ENCODE measurements at places on chromosomes 1 and 21. TPM values are rescaled to one million over a fixed set of nuclear protein-coding genes. Genes with fewer than 3 reads are reported as not detected.

The FMN2 gene
- 115 TPM for total RNA-seq

The B3GALT2 gene
- total RNA-seq = 0.99 TPM

The KCNA2 gene
- not detected for total RNA-seq

The MANEAL gene
- 9.9 TPM for total RNA-seq

The ZBTB8B gene
- not detected for total RNA-seq

The ABCD3 gene
- 42.4 TPM for total RNA-seq

The DNASE2B gene
- not detected for total RNA-seq

The OR6N1 gene
- total RNA-seq = not detected

GRCh38 chr1:11598461-11598860 is 55.8 kb downstream of the FBXO2 start:
- H3K27me3 ChIP-seq = peaks cover 9% of the 10 kb centered on the region
- peak; percentile 21 for DNase-seq
- H3K4me1 ChIP-seq = peaks cover 5% of the 10 kb centered on the region
- no peak overlapping the region for H3K27ac ChIP-seq

GRCh38 chr1:6245086-6245868 is 1.3 kb downstream of the HES3 start:
- DNase-seq = peak; percentile 58
- H3K36me3 ChIP-seq = no peaks in the 10 kb centered on the region
- H3K27ac ChIP-seq = no peak overlapping the region
- H3K4me1 ChIP-seq = peaks cover 8% of the 10 kb centered on the region
- H3K4me3 ChIP-seq = no peak overlapping the region

- DNase-seq = no peak
- peaks cover 28% of the 10 kb centered on the region for H3K36me3 ChIP-seq
- no peaks in the 10 kb centered on the region for H3K27me3 ChIP-seq
- H3K4me3 ChIP-seq = no peak overlapping the region
Observed at GRCh38 chr1:169886931-169887330, 6.8 kb downstream of the SCYL3 start.

DNA sequence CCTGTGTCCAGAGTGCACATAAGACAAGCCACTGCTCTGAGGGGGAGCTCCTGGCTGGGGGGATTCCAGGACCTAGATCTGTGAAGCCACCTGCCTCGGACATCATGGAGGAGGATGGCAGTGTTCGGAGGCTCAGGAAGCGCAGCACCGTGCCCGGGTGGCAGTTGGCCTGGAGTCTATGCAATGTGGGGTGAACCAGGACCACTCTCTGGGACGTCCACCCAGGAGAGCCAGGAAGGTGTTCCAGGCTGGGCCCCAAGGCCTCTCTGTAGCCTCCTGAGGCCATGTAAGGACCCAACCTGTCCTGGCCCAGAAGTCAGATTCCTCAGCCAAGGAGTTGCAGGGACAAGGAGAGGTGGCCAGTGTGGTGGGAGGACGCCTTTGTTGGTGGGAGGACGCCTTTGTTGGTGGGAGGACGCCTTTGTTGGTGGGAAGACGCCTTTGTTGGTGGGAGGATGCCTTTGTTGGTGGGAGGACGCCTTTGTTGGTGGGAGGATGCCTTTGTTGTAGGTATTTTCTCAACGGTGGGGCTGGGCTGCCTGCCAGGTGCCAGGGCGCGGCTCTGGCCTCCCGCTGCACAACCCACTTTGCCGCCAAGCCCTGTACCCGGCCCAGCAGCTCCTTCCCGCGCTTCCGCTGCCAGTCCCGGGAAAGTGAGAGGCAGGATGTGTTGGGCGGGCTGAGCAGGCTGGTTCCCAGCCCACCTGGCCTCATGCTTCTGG is 30.6 kb upstream of the BMP8B start:
- no peak overlapping the region for H3K4me3 ChIP-seq
- H3K27ac ChIP-seq = no peak overlapping the region
- no peak for DNase-seq
- peaks cover 10% of the 10 kb centered on the region for H3K27me3 ChIP-seq

DNA sequence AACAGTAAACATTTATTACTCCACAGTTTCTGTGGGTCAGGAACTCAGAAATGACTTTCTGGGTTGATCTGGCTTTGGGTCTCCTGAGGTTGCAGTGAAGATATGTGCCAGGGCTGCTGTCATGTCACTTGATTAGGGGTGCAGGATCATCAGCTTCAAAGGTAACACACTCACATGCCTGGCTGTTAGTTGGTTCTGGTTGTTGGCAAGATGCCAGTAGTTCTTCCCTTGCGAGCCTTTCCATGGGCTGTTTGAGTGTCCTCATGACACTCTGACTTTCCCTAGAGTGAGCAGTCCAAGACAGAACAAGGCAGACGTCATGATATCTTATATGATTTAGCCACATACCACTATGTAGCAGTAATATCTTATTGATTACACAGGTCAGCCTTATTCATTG is 1.8 kb downstream of the SWT1 start:
- H3K27ac ChIP-seq = no peak overlapping the region
- H3K4me1 ChIP-seq = peaks cover 37% of the 10 kb centered on the region
- no peaks in the 10 kb centered on the region for H3K36me3 ChIP-seq
- peak overlapping the region; percentile 96 for H3K4me3 ChIP-seq
- no peak for DNase-seq

- peaks cover 21% of the 10 kb centered on the region for H3K4me1 ChIP-seq
- no peaks in the 10 kb centered on the region for H3K27me3 ChIP-seq
Observed at GRCh38 chr1:79128722-79129121, 122.2 kb upstream of the ADGRL4 start.

- H3K4me1 ChIP-seq = peaks cover 54% of the 10 kb centered on the region
- no peak overlapping the region for H3K27ac ChIP-seq
- H3K27me3 ChIP-seq = peaks cover 3% of the 10 kb centered on the region
- DNase-seq = no peak
- no peak overlapping the region for H3K4me3 ChIP-seq
Observed at GRCh38 chr1:221166559-221167318, 287.5 kb downstream of the HLX start.

GRCh38 chr21:41830764-41831452 is 48.2 kb downstream of the PRDM15 start:
- H3K36me3 ChIP-seq = peaks cover 4% of the 10 kb centered on the region
- no peaks in the 10 kb centered on the region for H3K4me1 ChIP-seq
- no peak overlapping the region for H3K27ac ChIP-seq
- DNase-seq = no peak

- H3K36me3 ChIP-seq = no peaks in the 10 kb centered on the region
- H3K4me3 ChIP-seq = no peak overlapping the region
- H3K27ac ChIP-seq = no peak overlapping the region
- H3K27me3 ChIP-seq = no peaks in the 10 kb centered on the region
Observed at GRCh38 chr1:16338961-16339360, 13.3 kb downstream of the FBXO42 start.

- no peaks in the 10 kb centered on the region for H3K36me3 ChIP-seq
- no peaks in the 10 kb centered on the region for H3K4me1 ChIP-seq
- H3K27ac ChIP-seq = no peak overlapping the region
- H3K4me3 ChIP-seq = no peak overlapping the region
- DNase-seq = no peak
- H3K27me3 ChIP-seq = peaks cover 4% of the 10 kb centered on the region
Observed at GRCh38 chr1:30358500-30358899, 364.9 kb downstream of the MATN1 start.

DNA sequence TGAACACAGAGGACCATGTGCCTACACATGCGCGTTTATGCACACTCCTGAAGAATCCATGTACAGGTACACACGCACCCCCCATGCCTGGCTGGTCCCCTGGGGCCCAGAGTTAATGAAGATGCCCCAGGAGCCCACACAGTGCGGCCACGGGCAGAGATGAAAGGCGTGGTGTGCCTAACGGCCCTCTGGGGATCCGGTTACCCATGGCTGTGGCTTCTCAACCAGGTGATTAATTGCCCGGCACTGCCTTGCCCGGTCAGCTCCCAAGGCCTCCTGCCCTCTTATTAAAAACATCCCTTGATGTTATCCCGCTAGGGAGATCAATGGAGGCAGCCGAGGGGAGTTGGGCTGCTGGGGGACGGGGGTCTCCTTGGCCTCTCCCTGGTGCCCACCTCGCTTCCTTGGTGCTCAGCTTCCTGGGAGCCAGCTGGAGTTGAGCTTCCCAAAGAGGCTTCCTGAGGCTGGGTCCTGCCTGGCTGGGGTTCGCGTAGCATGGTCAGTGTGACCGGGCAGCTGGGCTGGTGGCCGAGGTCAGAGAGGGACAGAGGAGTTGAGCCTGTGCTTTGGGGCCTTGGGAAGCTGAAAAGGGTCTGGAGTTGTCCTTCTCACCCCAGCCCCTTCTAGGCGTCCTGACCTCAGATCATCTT is 75.0 kb upstream of the WNT4 start:
- no peaks in the 10 kb centered on the region for H3K36me3 ChIP-seq
- H3K27ac ChIP-seq = no peak overlapping the region
- peaks cover 51% of the 10 kb centered on the region for H3K27me3 ChIP-seq

- H3K27ac ChIP-seq = no peak overlapping the region
- no peak overlapping the region for H3K4me3 ChIP-seq
- no peaks in the 10 kb centered on the region for H3K4me1 ChIP-seq
- no peaks in the 10 kb centered on the region for H3K36me3 ChIP-seq
- DNase-seq = peak; percentile 79
Observed at GRCh38 chr1:147640553-147641165, 29.7 kb downstream of the ACP6 start.

DNA sequence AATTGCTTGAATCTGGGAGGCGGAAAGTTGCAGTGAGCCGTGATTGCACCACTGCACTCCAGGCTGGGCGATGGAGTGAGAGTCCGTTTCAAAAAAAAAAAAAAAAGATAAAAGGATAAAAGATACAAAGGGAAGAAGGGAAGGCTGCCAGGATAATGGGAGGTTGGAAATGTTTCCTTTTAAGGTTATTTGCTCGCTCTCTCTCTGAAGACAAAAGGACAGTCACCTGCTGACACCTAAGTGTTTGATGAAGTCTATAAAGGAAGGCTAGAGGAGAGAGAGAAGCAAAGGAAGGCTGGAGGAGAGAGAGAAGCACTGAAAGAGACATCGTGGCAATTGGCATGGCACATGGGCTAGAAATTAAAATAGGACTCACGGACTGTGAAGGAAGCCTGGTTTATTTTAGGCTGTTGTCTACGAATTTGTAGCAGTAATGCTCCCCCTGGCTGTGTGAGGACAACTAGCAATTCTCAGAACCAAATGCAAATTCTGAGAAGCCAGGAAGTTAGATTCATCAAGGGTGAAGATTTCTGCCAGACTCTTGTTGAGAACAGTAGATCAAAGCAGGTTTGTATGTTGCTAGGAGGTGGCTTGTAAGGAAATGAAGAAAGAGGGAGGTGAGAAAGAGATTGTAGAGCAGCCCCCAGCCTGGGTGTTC is 154.2 kb downstream of the ZP4 start:
- H3K4me3 ChIP-seq = no peak overlapping the region
- no peaks in the 10 kb centered on the region for H3K27me3 ChIP-seq
- no peaks in the 10 kb centered on the region for H3K4me1 ChIP-seq
- H3K36me3 ChIP-seq = no peaks in the 10 kb centered on the region
- DNase-seq = no peak
- no peak overlapping the region for H3K27ac ChIP-seq

DNA sequence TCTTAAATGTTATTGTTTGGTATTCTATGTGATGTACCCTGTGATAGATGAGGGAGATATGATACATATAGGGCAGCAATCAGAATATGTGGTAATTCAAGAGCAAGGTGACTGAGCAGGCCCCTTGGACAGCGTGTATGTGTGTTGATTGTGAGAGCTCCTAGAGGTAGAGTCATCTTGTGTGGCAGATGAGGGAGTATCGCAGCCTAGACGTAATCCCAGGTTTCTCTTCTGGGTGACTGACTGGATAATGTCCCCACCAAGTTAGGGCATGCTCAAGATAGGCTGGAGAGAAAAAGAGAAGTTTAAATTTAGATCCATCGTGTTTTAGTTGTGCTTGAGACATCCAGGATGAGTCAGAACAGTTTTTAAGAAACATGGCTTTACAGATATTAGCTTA is 185.3 kb downstream of the ZP4 start:
- peaks cover 3% of the 10 kb centered on the region for H3K27me3 ChIP-seq
- H3K4me1 ChIP-seq = no peaks in the 10 kb centered on the region
- no peak overlapping the region for H3K4me3 ChIP-seq
- DNase-seq = no peak
- H3K36me3 ChIP-seq = no peaks in the 10 kb centered on the region

GRCh38 chr1:43067233-43067745 is 104.8 kb downstream of the EBNA1BP2 start:
- H3K36me3 ChIP-seq = no peaks in the 10 kb centered on the region
- H3K4me3 ChIP-seq = peak overlapping the region; percentile 41
- peaks cover 5% of the 10 kb centered on the region for H3K4me1 ChIP-seq

GRCh38 chr21:35850029-35850428 is 210.3 kb downstream of the SETD4 start:
- H3K36me3 ChIP-seq = no peaks in the 10 kb centered on the region
- peak; percentile 72 for DNase-seq
- H3K4me3 ChIP-seq = peak overlapping the region; percentile 72
- no peaks in the 10 kb centered on the region for H3K27me3 ChIP-seq
- H3K27ac ChIP-seq = peak overlapping the region; percentile 77
- peaks cover 50% of the 10 kb centered on the region for H3K4me1 ChIP-seq

DNA sequence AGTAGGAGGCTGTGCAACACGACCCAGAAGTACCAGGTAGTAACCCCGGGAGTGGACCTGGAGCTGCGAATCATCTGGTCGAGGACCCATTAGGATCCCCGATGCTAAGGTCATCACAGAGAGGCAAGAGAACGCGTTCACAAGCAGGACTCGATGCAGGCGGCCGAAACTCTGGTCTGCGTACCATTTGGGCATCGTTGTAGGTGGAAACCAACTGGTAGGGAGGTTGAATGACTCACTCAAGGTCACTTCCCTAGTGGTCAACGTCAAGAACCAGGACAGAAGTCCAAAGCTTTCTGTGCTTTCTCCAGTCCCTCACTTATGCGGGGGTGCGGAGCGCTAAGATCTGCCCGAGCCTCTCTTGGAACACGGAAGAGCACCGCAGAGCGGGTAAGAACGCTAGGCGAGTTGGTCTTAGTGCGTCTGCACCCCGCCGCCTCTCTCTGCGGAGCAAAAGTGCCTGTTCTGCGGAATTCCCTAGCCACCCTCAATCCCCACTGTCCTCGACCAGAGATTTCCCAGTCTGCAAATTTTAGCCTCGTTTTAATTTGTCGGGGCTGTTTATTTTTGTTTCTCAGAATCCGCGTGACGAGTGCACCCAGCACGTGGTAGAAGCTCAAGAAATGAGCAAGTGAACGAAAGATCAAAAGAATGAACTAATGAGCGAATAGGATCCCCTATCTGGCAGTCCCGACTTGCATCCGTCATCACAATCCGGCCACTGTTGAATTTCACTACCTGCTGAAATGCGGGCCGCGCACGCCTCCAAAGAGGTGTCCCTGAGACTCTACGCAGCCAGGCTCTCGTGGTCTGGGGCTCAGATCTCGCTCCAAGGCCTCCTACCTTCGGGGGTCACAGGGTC is 12.2 kb downstream of the HLX start:
- peaks cover 26% of the 10 kb centered on the region for H3K36me3 ChIP-seq
- H3K4me3 ChIP-seq = no peak overlapping the region
- H3K4me1 ChIP-seq = peaks cover 18% of the 10 kb centered on the region
- DNase-seq = no peak
- H3K27me3 ChIP-seq = peaks cover 6% of the 10 kb centered on the region

Data from HFFc6 (cell line).